ENCODE measurements at places on chromosomes 1 and 21.

DNA sequence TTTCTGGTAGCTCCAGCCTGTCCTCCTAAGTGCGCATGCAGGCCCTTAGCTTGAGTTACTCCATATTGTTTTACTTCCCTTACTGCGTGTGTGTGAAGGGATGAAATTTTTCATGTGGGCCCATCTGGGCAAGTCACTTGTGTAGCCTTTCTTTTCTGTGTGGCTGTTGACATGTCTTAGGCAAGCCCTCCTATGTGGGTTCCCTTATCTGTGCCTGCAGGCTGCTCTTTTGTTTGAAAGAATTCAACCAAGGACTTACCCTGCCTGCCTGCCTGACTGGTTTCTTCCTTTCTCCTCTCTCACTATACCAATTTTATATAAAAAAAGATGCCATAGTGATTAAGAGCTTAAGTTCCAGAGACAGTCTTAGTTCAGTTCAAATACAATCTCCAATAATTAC, 249.3 kb downstream of the ATG4C start:
- no peak for DNase-seq

GRCh38 chr1:246417152-246417812, 89.8 kb downstream of the SMYD3 start:
- no peak for DNase-seq

- DNase-seq: no peak
Observed at GRCh38 chr1:41559331-41559730, 74.8 kb upstream of the EDN2 start.

DNA sequence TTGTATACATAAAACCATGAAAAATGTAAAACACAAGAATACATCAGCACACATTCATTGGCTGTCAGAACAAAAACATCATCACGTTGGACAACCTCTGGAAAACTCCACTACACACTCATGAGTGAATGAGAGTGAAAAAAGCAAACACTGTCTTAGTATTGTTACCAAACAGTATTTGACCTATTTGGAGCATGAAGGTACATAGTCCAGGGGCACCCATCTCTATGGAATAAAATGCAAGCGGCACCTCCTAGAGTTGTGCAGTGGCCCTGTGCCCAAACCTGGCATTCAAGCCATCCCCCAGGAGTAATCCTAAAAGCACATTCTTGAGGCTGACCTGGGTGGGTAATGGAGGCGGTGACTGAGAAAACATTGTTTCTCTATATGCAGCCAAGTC, 67.0 kb upstream of the SOD1 start:
- DNase-seq: no peak

DNA sequence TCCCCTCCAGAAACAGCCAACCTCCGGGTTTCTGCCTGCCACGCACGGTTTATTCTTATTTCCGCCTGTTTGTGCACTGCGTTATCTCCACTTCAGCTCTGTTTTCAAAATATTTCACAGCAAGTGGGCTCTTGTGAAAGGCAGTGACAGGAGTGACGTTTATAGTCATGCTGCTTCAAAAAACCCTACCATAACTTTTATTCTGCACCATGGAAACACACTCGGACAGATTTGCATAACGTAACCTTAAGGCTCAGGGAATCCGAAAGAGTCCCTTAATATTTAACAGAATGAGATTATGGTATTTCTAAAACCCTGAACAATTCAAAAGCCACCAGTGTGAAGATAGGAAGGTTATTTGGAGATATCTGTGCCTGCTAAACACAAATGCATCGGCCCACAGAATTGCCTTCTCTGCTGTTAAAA, 782 bp upstream of the SDE2 start:
- DNase-seq: no peak

All from stimulated activated CD8-positive, alpha-beta memory T cell treated with anti-CD3 and anti-CD28 coated beads, Interleukin-12 subunit alpha, Interleukin-12 subunit beta, amount 100 ng/mL, for 4 hours (primary cell).